ENCODE measurements at places on chromosomes 1 and 21.

GRCh38 chr1:217431395-217431794, 199.5 kb downstream of the GPATCH2 start:
- no peak for DNase-seq

DNA sequence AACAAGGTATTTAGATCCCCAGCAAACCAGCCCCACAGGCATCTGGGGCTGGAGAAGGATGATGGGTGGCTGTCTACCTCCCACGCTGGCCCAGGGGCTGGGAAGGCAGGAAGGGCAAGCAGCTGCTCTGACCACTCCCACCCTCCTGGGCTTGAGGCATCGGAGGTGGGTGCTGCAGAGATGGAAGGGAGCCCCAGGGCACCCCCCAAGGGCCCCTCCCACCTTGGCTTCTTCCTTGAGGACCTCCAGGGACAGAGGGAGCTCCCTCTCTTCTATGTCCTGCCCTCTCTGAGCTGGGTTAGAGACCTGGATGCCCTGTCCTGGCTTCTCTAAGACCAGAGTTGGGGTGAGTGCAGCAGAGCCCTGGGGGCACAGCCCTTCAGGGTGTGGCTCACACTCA, 3.1 kb downstream of the CD52 start:
- DNase-seq, result no peak

- no peak for DNase-seq
These were observed 20.1 kb upstream of the CLCA1 start for GRCh38 chr1:86448670-86449069.

- no peak for DNase-seq
These were observed 219.6 kb downstream of the MRPL39 start for GRCh38 chr21:25387665-25388064.

GRCh38 chr1:168301664-168302320, 21.1 kb downstream of the TBX19 start:
- DNase-seq, result no peak

- no peak for DNase-seq
These were observed 103.9 kb upstream of the TSPAN2 start for GRCh38 chr1:115193046-115193828.

- no peak for DNase-seq
These were observed 131.4 kb upstream of the F3 start for GRCh38 chr1:94672934-94673333.

GRCh38 chr21:41755934-41756773, 10.7 kb downstream of the RIPK4 start:
- no peak for DNase-seq

DNA sequence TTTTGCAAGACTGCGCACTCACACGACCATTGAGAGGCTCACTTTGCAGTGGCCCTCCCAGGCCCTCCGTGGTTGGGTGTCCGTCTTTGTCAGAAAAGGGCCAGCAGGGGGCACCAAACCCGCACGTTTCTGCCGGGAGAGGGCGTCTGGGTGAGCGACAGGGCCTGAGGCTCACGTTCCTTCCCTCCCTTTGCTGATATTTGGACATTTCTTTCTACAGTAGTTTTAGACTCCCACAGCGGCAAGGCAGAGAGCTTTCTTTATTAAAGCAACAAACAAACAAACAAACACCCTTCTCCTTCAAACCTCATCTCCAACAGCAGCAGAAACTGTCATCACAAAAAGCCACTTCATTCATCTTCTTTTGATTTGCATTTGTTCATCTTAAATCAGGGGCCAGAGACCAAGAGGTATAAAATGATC, 79.2 kb upstream of the WDR26 start:
- DNase-seq, result peak; percentile 92
